ENCODE measurements at places on chromosomes 12 and 14. TPM values are rescaled to one million over a fixed set of nuclear protein-coding genes. Genes with fewer than 3 reads are reported as not detected.

The FIGNL2 gene
- not detected for total RNA-seq

The OR6C68 gene
- not detected for total RNA-seq

The CLEC1B gene
- not detected for total RNA-seq

The WNK1 gene
- 73.0 TPM for total RNA-seq

The LETMD1 gene
- 21.7 TPM for total RNA-seq

The KCNK10 gene
- total RNA-seq: not detected

The PLXNC1 gene
- total RNA-seq: 0.05 TPM

The KLRC4 gene
- total RNA-seq: 0.21 TPM

The PCNX1 gene
- 21.2 TPM for total RNA-seq

The ESR2 gene
- 0.05 TPM for total RNA-seq

The SNX6 gene
- 77.6 TPM for total RNA-seq

The KLHL33 gene
- total RNA-seq: not detected

The PLA2G1B gene
- total RNA-seq: not detected

The GOLT1B gene
- total RNA-seq: 24.5 TPM

The NKX2-1 gene
- 9.1 TPM for total RNA-seq

The BCL11B gene
- 10.1 TPM for total RNA-seq

The NRXN3 gene
- total RNA-seq: 0.63 TPM

The ASCL1 gene
- not detected for total RNA-seq

The KDM5A gene
- total RNA-seq: 41.7 TPM

The HCAR2 gene
- total RNA-seq: 3.9 TPM

The CD163L1 gene
- total RNA-seq: not detected

The TCL1A gene
- not detected for total RNA-seq

The SLC4A8 gene
- total RNA-seq: 0.28 TPM

The CCDC197 gene
- total RNA-seq: not detected

The IRF9 gene
- 10.6 TPM for total RNA-seq

The CLEC9A gene
- not detected for total RNA-seq

Data from airway epithelial cell (primary cell).